Thymus (tissue), 14 donors: ENCODE measurements at places on chromosomes 12 and 14.
A peak's percentile ranks its signal among the peaks of the same experiment; 100 is the strongest.

DNA sequence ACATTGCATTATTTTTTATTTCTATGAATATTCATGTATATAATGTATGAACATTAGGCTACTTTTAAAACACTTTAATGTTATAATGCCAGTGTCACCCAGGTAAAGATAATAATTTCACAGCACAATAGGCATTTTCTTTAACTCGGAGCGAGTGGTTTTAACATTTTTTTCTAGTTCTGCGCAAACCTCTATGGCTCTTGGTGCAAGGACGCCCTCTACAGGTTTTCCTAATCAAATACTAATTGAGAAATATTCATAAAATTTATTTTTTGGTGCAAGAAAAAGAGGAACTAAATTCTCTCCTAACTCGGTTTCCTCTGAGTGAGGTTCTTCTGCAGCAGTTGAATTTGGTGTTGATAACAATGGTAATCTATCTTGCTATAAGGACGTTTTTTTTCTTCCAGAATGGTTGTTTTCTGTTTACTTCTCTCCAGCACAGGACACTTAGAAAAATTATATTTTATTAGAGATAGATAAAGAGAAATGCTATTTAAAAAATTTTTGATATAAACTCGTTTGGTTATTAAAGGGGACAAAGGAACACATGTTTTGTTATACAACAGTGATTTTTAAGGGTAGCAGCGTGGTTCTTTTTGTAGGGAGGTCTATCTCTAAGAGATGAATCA is 2.4 kb upstream of the WIF1 start:
- no peak for DNase-seq

DNA sequence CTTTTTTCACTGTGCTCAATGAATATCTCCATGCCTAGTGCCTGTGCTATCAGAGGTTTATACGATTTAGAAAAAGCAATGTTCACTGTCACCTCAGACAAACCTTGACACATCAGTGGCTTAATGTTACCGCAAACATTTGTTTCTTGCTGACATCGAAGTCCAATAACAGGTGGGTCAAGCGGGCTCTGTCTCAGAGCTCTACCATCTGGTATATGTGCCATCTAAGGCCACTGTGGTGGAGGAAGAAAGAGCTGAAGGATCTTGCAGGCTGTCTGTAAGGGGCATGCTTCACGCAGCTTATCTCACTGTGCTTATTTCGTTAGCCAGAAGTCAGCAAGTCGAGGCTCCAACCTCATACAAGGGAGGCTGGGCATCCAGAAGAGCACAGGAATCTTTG is 189.5 kb upstream of the NTF3 start:
- DNase-seq: no peak

DNA sequence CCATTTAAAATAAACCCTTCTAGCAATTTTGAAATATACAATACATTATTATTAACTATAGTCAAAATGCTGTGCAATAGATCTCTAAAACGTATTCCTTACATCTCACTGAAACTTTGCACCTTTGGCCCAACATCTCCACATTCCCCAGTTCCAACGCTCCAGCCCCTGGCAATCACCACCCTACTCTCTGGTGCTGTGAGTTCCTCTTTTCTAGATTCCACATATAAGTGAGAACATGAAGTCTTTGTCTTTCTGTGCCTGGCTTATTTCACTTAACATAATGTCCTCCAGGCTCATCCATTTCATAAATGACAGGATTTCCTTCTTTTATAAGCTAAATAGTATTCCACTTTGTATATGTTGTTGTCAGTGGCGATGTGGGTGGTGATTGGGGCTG is 194.7 kb upstream of the RTL1 start:
- no peak for DNase-seq

GRCh38 chr12:3352230-3352629 is 138.8 kb upstream of the PRMT8 start:
- no peak for DNase-seq

- DNase-seq: no peak
These were observed 4.5 kb downstream of the DDHD1 start for GRCh38 chr14:53148671-53149070.

DNA sequence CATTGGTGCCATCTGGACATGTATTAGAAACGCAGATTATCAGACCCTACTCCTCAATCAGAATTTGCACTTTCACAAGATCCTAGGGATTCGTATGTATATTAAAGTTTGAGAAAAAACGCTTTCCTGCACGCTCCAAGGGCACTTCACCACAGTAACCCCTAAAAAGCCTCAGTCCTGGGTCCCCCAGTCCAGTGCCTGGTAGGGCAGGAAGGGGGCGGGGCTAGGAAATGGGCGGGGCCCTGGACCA is 369 bp downstream of the DEPDC4 start:
- no peak for DNase-seq

DNA sequence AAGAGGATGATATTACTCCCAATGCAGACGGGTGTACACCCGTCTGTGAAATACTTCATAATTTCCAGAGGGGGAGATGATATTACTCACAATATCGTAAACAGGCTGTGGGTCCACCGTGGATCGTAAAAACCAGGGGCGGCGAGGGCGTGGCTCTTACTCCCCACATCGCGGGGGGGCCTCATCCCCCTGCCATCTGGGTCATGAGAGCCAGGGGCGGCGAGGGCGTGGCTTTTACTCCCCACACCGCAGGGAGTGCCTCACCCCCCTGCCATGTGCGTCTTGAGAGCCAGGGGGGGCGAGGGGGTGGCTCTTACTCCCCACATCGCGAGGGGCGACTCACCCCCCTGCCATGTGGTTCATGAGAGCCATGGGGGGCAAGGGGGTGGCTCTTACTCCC is 86.2 kb upstream of the GNG2 start:
- no peak for DNase-seq

- DNase-seq: no peak
These were observed 2.9 kb upstream of the RTL1 start for GRCh38 chr14:100906420-100906819.

GRCh38 chr12:92108651-92109050 is 37.0 kb downstream of the BTG1 start:
- DNase-seq: no peak

- DNase-seq: no peak
These were observed 95.0 kb upstream of the CPNE8 start for GRCh38 chr12:39000370-39000769.

- no peak for DNase-seq
These were observed 5.2 kb downstream of the WNT10B start for GRCh38 chr12:48966177-48966895.

GRCh38 chr14:100022772-100023451 is 42.3 kb upstream of the EVL start:
- no peak for DNase-seq

DNA sequence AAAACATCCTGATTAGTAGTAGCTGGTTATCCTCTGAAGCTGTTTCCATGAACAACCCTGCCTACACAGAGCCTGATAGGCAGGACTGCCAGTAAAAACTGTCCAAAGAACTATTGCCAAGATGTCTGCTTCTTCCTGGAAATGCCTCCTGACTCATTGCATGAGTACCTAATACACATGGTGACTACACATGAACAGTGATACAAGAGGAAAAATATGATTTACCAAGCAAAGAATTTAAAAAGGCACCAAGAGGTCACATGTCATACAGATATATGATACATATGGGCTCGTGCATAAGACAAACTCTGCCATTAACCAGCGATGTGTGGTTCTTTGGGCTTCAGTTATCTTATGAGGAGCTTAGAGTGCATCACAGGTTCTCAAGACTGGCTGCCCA is 552.3 kb downstream of the SLC16A7 start:
- DNase-seq: no peak

DNA sequence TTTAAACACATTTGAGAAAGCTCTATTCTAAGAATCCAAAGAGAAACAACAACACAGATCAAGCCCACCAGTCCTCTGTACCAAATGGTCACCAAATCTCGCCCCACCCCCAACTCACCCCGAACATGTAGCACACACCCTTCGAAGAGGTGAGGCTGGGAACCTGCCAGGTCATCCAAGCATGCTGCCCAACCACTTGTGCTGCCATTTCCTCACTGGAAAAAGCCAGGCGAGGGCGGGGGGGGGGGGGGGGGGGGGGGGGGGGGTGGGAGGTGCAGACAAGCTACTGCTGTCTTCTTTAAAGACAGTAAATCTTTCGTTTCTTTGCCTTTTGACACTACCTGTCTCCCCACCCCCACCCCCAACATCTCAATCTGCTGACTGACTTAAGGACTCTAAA is 59.9 kb downstream of the SETD3 start:
- DNase-seq: no peak

GRCh38 chr12:51891843-51892242 is 3.9 kb downstream of the ANKRD33 start:
- DNase-seq: no peak

- no peak for DNase-seq
These were observed 2.3 kb upstream of the CLEC1A start for GRCh38 chr12:10101042-10101579.

DNA sequence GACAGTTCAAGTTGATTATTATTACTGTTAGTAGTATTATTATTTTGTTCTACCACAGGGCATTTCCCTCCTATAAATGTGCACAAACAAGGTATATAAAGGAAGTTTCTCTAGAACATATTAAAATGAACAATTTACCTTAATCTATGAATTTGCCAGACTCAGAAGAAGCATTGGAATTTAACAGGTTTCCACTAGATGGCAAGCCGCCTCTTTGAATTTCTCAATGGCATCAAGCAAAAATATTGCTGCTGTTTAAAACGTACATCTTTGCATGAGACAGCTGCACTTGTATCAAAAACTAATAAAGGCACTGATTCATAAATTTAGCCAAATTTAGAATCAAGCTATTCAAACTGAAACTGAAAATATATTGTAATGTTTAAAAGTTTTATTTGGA is 34.6 kb upstream of the MIS18BP1 start:
- no peak for DNase-seq

GRCh38 chr12:1796515-1797010 is 23.8 kb upstream of the LRTM2 start:
- no peak for DNase-seq

- DNase-seq: no peak
These were observed 257.8 kb downstream of the DPF3 start for GRCh38 chr14:72636094-72636493.

DNA sequence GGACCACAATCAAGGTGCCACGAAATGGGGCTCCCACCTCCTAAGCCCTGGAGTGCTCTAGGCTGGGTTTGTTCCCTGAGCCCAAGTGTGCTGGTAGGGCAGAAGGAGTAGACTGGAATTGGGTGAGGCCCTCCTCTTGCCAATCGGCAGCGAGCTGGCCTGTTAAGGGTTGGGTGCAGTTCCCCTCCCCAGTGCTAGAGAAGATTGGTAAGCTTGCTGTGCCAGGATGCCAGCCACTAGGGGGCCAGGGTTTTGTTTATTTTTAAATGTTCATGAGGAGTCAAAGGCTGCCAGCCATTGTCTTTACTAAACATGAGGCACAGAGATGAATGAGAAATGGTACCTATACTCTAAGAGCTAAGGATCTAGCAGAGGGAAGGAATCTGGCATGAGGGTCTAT is 79.7 kb downstream of the SPTB start:
- no peak for DNase-seq

DNA sequence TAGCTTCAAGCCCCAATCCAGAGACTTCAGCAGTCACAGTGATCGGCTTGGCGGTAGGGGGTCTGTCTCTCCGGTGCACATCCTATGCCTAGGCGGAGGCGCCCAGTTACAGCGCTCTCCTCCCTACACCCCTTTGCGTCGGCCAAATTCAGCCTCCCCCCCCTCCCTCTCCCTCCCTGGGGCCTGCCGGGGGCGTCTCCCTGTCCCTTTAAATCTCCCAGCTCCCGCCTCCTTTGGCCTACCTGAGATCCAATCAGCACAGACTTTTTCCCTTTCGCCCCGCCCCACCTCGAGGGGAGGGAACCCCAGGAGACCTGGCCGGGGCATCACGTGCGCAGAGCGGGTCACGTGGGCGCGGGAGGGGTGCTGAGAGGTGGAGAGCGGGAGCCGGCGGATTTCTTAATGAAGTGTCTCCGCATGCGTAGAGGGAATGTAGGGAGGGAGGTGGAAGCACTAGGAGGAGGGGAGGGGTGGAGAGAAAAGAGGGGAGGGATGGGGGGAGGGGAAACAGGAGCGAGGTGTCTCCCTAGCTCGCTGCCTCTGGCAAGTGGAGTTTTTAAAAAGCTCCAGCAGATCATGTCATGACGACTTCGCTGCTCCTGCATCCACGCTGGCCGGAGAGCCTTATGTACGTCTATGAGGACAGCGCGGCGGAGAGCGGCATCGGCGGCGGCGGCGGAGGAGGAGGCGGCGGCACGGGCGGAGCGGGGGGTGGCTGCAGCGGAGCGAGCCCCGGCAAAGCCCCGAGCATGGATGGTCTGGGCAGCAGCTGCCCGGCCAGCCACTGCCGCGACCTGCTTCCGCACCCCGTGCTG is at the start of gene HOXC13:
Gene HOXC13, plus strand, starts transcription at position 506 of the 815 bp plus-strand sequence. Its CDS starts 76 bp downstream, at position 582.
- peak; percentile 10 for DNase-seq

DNA sequence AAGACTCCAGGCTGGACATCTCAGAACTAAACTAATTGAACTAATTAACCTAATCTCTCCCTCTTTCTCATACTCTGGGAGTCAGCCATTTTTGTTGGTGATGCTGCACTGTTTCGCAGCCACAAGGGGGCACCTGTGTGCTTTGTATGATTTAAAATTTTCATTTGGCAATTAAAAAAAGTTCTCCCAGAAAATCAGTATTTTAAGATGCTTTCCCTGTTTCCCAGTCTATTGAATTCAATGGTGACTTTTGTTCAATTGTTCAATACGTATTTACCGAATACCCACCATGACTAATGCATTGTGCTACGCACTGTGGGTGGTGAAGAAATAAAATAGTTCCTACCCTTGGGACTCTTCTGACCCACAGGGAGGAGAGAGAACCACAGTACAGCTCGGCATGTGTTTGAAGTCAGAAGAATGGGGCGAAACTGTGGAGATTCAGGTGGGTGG is 63.7 kb downstream of the ZNF664 start:
- DNase-seq: peak; percentile 43

GRCh38 chr12:81992461-81992860 is 233.3 kb upstream of the PPFIA2 start:
- DNase-seq: no peak

DNA sequence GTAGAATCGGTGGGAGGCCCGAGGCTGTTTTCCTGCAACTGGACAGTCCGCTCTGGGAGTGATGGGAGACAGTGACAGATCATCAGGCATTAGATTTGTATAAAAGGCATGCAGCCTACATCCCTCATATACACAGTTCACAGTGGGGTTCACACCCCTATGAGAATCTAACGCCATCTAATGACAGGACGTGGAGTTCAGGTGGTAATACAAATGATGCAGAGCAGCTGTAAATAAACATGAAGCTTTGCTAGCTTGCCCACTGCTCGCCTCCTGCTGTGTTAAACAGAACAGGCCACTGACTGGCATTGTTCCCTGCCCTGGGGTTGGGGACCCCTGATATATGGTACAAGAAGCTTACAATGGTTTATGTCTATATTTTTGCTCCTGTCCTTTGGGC is 179.0 kb downstream of the LRFN5 start:
- no peak for DNase-seq

DNA sequence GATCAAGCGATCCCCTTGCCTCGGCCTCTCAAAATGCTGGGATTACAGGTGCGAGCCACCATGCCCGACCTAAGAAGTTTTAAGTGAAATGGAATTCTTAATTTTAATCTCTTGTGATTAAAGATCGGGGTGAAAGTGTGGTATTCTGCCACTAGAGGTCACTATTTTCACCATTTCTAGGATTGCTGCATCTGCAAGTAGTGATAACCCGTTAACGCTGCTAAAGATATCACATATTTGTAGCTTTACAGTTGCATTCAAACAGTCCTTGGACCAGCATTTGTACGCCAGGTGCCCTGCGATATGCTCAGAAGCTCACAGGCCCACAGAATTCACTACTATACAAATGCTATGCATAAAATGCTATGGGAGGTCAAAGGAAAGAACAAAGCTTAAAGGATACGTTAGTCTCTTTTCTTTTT is 19.3 kb downstream of the CCDC62 start:
- peak; percentile 61 for DNase-seq
